NCI-H1930 (cell line): ENCODE measurements at places on chromosomes 1 and 21.

DNA sequence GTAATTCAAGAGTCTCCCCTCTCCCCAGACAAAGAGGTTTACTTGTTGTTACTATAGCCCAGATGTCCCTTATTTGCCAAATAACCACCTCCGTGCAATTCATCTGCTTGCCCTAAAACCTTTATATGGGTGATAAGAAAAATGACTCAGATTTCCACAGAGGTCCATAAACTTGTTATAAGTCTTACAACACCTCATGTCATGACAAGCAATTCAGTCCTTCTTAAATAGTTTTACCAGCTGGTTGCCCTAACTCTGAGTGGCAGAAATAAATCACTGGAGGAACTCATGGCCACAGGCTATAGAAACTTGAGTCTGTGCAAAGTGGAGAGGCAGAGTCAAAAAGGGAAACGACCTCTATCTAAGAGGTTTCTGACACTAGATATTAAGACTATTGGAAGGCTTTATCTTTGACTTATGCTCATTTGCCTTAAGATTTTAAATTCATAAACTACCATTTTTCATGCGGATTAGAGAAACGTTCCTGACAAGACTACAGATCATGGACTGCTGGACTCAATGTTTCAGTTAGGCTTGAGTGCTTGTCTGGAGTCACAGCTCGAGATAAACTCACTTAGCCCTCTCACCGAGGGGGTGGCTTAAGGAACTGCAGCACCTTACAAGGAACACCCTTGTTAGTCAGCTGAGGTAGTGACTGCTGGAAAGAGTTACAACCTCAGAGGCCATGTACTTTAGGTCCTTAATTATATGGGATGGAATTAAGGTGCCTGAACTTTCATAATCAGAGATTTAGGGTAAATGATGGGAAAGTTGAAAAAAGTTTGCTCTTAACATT lies 662.5 kb upstream of the USP24 start:
- no peak for DNase-seq

- DNase-seq: no peak
Measured at GRCh38 chr1:90045853-90046563, 51.1 kb downstream of the ZNF326 start.

DNA sequence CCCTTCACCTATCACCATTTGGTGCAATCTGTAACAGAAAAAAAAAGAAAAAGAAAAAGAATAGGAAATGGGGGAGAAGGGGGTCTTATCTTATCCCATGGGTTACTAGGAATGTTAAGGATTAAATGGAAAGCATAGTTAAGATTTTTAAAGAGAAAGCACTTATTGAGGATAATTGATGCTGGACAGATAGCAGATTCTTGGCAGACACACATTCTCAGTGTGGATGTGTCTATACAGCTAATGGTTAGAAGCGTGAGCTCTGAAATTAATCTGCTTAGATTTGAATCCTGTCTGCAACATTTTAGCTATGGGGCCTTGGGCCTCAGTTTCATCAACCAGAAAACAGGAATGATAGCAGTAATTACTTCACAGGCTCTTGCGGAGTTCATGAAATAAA lies 67.1 kb downstream of the SSBP3 start:
- no peak for DNase-seq

- DNase-seq: no peak
Measured at GRCh38 chr21:35611708-35612132, 448.6 kb downstream of the SETD4 start.

DNA sequence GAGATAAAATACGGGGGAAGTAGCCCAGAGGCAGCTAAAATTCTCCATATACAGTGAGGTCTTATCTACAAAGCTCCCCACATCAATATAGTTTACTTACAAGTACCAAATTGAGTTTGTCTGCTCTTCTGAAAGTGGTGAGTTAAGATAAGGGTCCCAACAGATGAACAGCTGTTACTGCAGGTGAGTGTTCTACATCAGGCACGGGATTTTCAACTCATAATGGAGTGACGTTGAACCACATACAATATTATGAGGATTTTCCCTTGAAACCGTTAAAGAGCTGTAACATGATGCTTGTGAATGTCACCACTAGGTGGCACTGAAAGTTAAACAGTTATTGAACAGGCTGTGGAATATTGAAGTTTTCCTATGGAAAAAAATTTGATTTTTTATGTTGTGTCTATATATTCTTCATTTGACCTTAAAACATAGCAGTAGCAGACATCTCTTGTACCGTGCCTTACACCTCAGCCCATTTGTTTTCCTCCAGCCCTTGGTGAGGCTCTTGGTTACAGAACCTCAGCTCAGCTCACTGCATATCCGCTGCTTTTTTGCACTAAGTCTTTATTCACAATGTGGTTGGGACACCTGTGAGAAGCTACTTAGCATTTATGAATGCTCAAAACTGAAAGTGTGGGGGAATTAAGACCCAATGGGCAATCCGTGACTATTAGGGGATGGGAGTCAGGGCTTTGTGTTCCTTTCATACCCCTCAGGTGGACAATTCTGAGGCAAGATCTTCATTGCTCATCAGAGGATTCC lies 23.2 kb downstream of the CD1D start:
- peak; percentile 6 for DNase-seq

DNA sequence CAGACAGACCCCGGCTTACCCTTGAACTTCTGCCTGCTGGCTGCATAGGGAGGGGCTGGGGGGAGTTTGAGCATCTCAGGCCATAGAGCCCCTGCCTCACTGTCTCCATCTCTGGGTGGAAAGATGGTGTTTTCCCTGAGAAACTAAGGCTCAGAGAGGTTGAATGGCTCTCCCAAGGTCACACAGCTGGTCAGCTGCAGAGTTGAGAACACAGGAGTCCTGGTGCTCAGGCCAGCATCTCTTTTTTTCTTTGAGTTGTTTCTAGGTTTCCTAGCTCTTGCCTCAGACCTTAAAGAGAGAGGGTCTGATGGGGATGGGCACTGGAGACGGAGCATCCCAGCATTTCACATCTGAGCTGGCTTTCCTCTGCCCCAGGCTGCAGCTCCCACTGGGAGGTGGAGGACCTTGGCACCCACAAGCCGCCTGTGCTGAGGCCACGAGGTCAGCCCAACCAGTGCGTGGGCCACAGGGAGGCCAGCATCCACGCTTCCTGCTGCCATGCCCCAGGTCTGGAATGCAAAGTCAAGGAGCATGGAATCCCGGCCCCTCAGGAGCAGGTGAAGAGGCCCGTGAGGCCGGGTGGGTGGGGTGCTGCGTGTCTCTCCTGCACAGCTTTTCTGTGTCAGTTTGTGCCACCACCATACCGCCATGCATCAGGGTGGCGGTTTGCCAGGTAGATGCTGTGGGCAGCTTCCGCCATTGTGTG lies 21.8 kb downstream of the PCSK9 start:
- DNase-seq: no peak

- DNase-seq: no peak
Measured at GRCh38 chr1:169486281-169487051, 722 bp upstream of the SLC19A2 start.

GRCh38 chr1:77288275-77288674 lies 6.5 kb downstream of the AK5 start:
- no peak for DNase-seq

- no peak for DNase-seq
Measured at GRCh38 chr1:156676820-156677615, at the start of gene NES. Gene NES (minus strand): TSS chr1:156677407. CDS start chr1:156677264, 143 bp downstream.

- DNase-seq: no peak
Measured at GRCh38 chr1:14578156-14578555, 20.3 kb upstream of the KAZN start.

DNA sequence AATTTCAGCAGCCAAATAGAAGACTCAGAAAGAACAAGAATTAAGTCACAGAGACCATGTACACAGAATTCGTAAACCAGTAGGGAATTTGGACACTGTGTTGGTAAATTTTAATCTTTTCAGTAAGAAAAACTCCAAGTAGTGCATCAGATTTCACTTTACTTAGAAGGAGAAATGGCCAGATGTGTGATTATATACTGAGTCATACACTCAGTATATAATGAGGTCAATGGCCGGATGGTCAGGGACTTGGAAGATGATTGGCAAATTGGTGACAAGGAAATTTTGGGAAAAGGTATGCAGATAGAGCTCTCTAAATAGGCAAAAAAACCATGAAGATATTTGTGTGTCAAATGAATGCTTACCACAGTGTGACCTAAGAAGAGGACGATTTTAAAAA lies 399.8 kb upstream of the LRRC7 start:
- no peak for DNase-seq

DNA sequence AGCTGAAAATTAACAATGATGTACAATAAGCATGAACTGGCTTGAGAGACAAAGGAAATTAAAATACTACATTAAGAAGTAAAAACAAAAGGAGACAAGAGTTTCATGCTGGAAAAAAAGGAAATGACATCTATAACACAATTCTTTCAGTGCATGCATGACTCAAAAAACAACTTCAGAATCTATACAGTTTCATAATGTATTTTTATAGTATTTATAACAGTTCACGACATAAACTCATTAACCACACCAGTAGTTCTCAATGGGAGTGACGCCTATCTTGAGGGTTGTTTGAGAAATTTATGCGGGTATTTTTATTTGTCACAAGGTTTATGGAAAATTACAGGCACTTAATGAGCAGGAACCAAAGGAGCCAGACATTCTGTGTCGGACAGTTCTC lies 168.5 kb downstream of the SMYD3 start:
- DNase-seq: no peak

GRCh38 chr21:34844013-34844923 lies 175.5 kb downstream of the CLIC6 start:
- DNase-seq: no peak
